ENCODE measurements at places on chromosomes 6 and 20.

- DNase-seq = no peak
Observed at GRCh38 chr6:75418233-75418632, 75.4 kb downstream of the FILIP1 start.

DNA sequence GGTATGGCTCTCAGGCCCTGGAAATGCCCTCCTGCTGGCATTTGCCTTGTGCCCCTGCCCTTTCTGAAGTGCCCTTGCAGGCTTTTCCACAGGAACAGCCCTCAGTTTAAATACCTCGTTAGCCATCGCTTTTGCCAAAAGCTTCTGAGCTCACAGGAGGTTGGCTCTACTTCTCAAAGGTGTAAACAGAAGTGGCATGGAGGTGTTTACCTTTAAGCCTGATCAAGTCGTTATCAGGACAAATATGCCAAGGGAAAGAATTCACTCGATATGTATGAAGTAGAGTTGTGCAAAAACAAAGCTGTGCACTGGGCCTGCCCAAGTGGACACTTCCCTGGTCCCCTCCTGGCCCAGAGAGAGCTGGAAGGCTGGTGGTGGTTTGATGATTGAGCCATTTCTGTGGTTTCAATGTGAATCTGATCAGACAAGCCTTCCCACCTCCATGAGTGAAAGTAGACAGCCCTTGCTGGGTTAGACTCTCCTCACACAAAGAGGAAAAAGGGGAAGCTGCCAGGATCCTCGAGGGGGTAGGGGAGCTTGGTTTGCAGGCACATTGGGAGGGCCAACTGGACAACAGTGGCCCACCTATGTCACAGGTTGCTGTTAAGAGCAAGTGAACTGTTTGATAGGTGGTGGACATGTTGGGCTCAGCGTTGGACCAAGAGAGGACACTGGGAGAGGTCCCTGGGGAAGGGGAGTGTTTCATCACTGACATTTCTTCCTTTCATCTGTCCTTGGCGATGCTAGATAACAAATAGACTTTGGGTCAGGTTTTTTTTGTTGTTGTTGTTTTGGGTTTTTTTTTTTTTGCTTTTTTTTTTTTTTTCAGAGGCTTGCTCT is 98.7 kb downstream of the ZDHHC14 start:
- DNase-seq = no peak

DNA sequence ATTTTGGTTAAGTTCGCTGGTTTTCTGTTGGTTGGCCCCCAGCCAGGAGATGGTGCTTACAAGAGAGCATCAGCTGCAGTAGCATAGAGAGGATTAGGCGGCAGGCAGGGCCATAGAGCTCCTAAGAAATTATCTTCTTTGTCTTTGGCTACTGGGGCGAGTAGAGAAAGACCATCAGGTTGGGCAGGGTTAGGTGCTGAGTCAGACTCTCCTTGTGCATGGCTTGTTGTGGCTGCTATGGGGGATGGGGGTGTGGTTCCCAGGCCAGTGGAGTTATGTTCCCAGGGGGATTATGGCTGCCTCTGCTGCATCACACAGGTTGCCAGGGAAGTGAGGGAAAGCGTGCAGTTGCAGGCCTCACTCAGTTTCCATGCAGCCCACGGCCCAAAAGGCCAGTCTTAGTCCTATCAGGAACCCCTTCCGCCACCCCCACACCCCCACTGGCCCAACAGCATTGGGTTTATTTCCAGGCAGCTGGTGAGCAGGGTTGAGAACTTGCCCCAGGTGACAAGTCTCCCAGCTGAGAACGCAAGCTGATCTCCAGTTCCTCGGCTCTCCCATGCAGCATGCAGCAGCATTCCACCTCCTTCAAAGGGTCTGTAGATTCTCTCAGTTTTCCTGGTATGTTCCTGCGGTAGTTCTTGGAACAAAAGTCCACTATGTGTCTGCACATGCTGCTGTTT is 243.7 kb downstream of the UTRN start:
- DNase-seq = no peak

GRCh38 chr20:53322651-53323050 is 271.0 kb downstream of the ZNF217 start:
- DNase-seq = no peak

- no peak for DNase-seq
Observed at GRCh38 chr6:41274256-41274655, 12.2 kb downstream of the TREM1 start.

GRCh38 chr6:99297415-99297814 is 52.1 kb downstream of the FAXC start:
- no peak for DNase-seq

DNA sequence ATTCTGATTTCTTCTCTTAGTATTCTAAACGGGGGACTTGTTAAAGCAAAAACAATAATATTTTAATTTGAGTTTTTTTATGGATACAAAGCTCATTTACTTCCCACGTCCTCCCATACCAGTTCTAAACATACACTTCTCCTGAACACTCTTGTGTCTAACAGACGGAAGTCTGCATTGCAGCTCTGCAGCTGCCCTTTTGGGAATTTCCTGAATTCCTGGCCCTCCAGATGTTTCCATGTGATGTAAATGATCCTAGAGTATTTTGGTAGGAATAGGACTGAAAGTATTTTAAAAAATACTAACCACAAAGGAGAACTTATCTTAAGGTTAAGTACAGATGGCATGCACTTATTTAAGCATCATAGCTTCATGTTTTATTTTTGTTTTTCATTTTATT is 886.7 kb downstream of the TBC1D32 start:
- DNase-seq = no peak

DNA sequence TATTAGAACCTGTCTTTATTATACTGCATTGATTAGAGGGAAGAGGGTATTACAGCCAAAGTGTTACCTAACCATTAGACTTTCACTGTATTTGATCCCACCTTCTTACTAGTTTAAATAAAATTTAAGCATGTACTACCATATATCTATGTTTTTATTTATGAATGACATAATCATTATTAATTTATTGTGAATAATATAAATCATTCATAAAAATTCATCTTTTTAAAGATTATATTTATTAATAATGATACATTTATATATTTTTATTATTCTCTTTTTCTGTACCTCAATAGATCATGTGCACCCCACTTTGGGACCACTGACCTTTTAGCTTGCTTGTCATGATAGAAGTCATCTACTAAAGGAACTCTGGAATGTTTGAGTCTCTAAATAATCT is 223.5 kb upstream of the MARCKS start:
- DNase-seq = no peak

DNA sequence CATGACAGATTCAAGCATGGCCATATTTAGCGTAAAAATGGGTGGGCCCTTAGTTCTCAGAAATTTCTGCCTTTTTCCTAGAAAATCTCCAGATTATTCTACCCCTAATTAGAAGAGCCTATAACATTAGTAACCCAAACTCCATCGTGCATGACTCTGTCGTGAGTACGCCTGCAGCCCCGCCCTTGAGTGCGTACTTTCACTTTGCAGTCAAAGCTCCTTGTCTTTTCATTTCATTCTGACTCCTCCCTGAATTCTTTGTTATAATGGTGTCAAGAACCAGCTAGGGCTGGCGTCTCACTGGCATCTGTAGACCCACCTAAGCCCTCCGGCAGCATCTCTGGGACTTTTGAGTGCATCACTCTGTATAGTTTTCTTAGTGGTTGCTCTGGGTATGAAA is 61.7 kb upstream of the NOX3 start:
- DNase-seq = no peak

DNA sequence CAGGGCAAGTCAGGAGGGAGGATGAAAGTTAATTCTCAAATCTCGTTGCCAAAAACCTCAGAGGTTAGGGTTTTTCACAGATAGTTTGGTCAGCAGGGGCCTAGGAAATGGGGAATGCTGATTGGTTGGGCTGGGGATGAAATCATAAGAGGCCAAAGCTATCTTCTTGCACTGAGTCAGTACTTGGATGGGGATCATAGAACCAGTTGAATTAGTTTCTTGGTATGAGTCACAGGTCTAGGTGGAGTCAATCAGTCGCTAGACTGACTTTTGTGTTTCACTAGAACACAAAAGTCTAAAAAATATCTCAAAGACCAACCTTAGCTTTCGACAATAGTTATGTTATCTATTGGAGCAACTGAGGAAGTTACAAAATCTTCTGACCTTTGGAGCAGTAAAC is 368.5 kb downstream of the TBC1D32 start:
- DNase-seq = no peak

DNA sequence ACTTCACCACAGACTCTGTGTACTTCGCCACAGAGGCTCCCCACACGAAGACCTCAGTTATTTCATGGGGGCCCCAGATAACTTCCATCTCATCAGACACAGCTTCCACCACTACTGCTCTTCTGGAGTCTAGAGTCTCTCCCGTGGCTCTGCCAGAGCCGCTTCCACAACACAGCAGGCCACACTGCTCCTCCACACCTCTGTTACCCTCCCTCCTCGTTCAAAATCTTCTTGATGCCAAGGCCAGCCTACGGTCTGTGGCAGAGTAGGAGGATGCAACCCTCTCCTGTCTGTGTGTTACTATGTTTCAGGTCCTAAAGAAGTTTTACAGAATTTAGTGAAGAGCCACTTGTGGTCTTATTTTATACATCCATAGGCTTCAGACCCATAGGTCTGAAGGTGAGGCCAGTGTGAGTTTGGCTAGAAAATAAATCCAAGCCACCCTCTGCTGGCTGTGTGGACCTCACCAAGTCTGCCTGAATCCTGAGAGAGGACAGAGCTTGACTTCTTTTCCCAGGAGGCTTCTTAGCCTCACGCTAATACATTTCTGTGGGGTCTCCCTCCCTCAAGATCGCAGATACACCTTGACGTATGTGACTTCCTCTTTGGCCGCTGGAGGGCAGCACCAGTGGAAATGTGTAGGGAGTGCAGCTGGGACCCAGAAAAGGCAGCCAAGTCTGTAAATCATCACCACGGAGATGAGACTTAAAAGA is 197.7 kb downstream of the FAXC start:
- DNase-seq = no peak

GRCh38 chr6:110526726-110527125 is 50.3 kb upstream of the SLC22A16 start:
- DNase-seq = no peak

DNA sequence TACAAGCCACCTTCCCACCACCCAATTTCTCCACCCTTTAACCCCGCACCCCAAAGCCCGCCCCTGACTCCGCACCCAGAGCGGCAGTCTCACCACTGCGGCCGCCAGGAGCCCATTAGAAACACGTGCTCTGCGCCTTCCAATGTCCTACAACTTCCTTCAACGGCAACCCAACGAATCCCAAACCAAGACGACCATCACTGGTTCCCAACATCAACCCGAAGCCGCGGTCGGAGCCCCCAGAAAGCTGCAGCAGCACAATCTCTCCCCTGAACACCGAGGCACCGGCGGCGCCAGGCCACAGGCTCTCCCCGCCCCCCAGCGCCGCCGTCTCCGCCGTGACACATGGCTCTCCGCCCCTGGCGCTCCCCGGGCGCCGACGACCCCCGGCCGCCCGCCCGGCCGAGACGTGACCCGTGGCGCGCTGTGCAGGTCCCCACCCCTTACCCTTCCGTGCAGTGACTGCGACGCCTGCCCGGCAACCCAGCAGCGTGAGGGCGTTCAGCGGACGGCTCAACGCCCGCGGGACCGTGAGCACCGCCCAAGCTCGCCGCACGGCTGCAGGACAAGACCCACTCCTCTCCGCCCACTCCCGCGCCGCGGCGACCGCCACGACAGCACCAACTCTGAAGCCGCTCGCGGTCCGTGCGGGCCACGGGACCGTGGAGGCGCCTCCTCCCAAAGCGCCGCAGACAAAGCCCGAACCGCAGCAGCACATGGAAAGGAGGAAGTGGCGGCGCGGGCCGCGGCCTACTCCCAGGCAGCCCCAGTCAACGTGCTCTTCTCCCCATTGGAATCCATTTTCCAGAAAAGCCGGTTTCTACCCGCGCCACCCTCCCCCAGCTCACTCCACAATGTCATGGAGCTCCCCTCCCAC is 551 bp downstream of the SYNCRIP start:
- DNase-seq = peak; percentile 49

All from T follicular helper cell (primary cell).